ENCODE measurements at places on chromosomes 4 and X. TPM values are rescaled to one million over a fixed set of nuclear protein-coding genes. Genes with fewer than 3 reads are reported as not detected.
A peak's percentile ranks its signal among the peaks of the same experiment; 100 is the strongest.

- ATAC-seq = no peak
These were observed at the start of gene ADH6 for GRCh38 chr4:99219072-99219471. TSS of gene ADH6 (minus strand) at chr4:99219246. CDS start at chr4:99219152, 94 bp downstream.

DNA sequence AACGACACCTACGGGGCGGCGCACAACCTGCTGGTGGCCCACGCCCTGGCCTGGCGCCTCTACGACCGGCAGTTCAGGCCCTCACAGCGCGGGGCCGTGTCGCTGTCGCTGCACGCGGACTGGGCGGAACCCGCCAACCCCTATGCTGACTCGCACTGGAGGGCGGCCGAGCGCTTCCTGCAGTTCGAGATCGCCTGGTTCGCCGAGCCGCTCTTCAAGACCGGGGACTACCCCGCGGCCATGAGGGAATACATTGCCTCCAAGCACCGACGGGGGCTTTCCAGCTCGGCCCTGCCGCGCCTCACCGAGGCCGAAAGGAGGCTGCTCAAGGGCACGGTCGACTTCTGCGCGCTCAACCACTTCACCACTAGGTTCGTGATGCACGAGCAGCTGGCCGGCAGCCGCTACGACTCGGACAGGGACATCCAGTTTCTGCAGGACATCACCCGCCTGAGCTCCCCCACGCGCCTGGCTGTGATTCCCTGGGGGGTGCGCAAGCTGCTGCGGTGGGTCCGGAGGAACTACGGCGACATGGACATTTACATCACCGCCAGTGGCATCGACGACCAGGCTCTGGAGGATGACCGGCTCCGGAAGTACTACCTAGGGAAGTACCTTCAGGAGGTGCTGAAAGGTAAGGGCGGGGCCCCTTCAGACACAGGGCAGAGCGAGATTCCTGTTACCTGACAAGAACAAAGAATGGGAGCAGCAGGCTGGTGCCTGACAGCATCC is 11.7 kb downstream of the RPL9 start:
- ATAC-seq = peak; percentile 95

- ATAC-seq = peak; percentile 68
These were observed 5.8 kb upstream of the DGKQ start for GRCh38 chr4:978957-979701.

DNA sequence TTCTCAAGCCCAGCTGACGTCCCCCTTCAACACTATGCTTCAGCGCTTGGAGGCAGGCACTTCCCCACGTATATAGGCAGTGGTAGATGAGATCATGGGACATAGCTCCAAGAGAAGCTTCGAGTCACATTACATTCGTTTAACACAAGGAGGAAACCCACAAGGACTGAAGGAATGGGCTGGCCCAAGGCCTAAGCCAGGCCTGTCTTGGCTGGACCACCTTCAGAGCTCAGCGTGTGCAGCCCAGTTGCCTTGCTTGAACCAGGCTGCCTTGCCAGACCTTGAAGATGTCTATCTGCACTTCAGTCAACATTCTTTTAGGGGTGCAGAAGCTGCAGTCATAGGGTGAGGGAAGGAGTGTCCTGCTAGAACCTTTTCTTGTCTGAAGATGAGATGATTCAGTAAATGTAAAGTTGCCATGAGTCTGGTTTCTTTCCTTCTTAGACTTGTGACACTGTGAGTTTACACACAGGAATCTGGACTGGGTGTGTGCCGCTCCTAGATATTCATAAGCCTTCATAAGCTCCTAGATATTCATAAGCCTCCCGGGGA is 144.1 kb upstream of the RBPJ start:
- peak; percentile 91 for ATAC-seq

- ATAC-seq = no peak
These were observed 43.1 kb upstream of the CYP2U1 start for GRCh38 chr4:107888237-107888636.

Gene PPID
- total RNA-seq = 12.0 TPM

Gene NDP
- total RNA-seq = not detected

Gene SCARB2
- 70.0 TPM for total RNA-seq

Gene ABCE1
- 49.3 TPM for total RNA-seq

Gene PPEF2
- not detected for total RNA-seq

Gene FGFR3
- 150 TPM for total RNA-seq
